ENCODE measurements at places on chromosomes 1 and 21.
A peak's percentile ranks its signal among the peaks of the same experiment; 100 is the strongest.

DNA sequence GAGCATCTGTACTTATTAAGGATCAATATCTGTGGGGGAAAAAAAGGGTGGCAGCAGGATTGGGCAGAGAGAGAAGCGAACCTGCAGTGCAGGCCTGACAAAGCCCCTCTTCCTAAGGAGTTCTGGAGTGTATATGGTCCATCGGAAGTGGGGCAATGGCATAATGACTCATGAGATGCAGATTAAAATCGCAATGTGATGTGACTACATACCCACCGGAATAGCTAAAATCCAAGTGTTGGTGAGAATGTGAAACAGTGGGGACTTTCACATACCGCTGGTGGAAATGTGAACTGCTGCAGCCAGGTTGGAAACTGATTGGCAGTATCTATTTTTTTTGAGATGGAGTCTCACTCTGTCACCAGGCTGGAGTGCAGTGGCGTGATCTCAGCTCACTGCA lies 8.2 kb upstream of the CREG1 start:
- DNase-seq = no peak

- peak; percentile 60 for DNase-seq
Observed at GRCh38 chr1:89523572-89524368, 859 bp upstream of the LRRC8B start.

- DNase-seq = no peak
Observed at GRCh38 chr1:47917687-47918086, 79.5 kb downstream of the TRABD2B start.

DNA sequence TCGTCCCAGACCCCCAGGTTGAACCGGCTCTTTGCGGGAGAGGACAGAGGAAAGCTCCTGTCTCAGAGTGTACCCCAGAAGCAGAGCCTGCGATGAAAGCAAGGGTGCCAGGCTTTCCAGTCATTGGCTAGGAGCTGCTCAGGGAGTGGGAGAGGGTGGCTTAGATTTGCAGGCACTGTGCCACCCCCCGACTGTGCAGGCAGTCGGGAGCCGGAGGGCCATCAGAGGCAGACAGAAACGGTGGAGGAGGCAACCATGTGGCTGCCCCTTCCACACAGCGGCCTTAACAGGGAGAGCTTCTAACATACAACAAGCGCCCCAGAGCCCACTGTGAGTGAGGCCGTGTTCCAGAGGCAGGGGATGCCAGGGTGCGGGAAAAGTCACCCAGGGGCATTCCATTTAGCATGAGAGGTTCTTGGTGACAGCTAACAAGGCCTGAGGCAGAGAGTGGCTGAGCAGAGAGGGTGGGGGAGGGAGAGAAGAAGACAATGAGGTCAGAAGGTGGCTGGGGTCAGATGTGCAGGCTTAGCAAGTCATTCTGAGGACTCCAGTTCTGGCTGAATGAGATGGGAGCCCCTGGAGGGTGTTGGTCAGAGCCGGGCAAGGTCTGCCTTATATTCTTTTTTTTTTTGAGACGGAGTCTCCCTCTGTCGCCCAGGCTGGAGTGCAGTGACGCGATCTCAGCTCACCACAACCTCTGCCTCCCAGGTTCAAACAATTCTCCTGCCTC lies 9.5 kb upstream of the C1orf167 start:
- no peak for DNase-seq

- peak; percentile 13 for DNase-seq
Observed at GRCh38 chr1:184504040-184504954, 117.5 kb downstream of the C1orf21 start.

- no peak for DNase-seq
Observed at GRCh38 chr1:183051546-183051945, 28.3 kb downstream of the LAMC1 start.

DNA sequence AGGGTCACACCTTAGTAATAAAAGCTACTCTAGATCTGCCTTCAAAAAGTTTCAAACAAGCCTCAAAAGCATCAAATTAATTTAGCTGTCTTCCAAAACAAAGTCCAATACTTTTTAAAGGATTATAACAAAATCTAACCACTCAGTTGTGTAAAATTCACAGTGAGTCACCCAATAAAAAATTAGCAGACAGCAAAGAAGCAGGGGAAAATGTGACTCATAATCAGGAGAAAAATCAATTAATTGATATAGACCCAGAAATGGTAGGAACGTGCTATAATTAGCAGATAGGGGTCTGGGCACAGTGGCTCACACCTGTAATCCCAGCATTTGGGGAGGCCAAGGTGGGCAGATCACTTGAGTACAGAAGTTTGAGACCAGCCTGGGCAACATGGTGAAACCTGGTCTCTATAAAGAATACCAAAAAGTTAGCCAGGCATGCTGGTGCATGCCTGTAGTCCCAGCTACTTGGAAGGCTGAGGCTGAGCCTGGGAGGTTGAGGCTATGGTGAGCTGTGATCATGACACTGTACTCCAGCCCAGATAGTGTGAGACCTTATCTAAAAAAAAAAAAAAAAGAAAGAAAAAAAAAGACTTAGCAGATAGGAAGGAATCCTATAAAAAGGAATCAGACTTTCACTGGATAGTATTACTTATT lies 8.1 kb upstream of the MYOG start:
- no peak for DNase-seq

DNA sequence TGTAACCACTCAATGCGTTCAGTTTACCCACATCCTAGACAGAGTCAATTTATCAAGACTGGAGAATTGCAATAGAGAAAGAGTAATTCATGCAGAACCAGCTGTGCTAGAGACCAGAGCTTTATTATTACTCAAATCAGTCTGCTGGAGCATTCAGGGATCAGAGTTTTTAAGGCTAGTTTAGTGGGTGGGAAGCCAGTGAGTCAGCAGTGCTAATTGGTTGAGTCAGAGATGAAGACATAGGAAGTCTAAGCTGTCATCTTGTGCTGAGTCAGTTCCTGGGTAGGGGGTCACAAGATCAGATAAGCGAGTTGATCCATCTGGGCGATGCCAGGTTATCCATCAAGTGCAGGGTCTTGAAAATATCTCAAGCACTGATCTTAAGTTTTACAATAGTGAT lies 499.6 kb downstream of the MRPL39 start:
- DNase-seq = no peak

- DNase-seq = no peak
Observed at GRCh38 chr1:12745992-12746323, at the start of gene CFAP107. Gene CFAP107 (plus strand): TSS chr1:12746200. CDS start chr1:12746431, 231 bp downstream.

DNA sequence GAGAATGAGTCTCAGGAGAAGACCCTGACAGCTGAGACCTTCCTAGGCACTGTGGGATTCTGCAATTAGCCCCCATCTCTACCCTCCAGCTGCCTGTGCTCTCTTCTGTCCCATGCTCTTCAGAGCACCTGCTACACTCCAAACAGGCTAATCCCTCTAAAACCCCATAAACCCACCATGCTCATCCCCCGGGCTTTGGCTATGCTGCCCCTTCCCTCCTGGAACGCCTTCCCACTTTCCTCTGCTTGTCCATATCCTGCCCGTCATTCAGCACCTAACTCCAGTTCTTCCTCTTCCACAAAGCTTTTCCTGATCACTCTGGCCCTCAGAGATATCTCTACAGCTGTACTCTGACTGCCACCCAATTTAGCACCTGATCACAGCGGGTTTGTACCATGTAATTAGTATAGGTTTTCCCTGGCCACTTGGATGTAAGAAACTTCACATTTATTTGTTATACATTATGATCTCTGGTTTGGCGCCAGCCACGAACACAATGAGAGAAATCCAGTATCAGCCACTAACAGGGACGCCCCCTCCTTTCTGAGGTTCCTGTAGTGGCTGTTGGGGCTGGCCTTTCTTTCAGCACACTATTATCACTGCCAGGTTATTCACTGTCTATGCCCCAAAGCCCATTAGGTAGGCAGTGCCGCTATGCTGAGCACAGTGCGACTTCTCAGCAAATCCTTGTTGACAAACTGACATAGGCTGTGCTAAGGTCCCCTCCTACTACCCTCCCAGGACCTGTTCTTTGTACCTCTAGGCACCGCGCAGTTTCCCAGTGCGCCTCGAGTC lies 45.1 kb downstream of the CDC7 start:
- DNase-seq = no peak

DNA sequence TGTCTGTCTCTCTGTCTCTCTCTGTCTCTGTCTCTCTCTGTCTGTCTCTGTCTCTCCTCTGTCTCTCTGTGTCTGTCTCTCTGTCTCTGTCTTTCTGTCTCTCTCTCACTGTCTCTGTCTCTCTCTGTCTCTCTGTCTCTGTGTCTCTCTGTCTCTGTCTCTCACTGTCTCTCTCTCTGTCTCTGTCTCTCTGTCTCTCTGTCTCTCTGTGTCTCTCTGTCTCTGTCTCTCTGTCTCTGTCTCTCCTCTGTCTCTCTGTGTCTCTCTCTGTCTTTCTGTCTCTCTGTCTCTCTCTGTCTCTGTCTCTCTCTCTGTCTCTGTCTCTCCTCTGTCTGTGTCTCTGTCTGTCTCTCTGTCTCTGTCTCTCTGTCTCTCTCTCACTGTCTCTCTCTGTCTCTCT lies 873 bp upstream of the COL6A1 start:
- no peak for DNase-seq

- DNase-seq = no peak
Observed at GRCh38 chr1:55723001-55723400, 507.8 kb upstream of the USP24 start.

DNA sequence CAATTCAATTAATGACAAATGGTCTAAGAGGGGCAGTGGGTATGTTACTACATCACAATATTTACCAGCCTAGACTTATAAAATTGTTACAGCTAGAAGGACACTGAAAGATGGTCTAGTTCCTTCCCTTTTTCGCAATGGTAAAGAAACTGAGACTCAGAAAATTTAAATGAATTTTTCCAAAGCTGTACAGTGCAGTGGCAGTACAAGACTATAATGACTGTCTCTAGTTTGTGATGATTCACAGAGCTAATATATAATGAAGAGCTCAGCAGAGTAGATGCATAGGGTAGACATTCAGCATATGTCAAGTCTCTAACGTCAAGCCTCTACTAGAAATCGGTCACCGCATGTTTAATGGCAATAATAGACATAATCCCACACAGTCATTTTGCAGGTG lies 4.6 kb downstream of the PLPP3 start:
- no peak for DNase-seq

DNA sequence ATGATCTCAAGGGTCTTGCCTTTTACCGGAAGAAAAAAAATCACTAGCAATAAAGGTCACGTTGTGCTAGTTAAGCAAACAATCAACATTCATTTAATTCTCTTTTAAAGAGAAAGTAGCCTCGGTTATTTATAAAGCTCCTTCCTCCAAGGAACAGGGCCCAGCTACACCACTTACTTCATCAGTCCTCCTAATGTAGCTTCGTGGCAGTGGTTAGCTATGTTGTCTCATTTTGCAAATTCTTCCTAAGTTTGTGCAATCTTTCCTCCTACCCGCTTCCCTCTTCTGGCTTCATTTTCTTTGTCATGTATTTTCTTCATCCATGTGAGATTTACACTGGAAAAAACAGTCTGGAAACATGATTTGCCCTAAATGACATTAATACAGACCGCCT lies 554.2 kb downstream of the NUF2 start:
- DNase-seq = peak; percentile 65

GRCh38 chr1:10606064-10606463 lies 131.3 kb downstream of the PEX14 start:
- no peak for DNase-seq

DNA sequence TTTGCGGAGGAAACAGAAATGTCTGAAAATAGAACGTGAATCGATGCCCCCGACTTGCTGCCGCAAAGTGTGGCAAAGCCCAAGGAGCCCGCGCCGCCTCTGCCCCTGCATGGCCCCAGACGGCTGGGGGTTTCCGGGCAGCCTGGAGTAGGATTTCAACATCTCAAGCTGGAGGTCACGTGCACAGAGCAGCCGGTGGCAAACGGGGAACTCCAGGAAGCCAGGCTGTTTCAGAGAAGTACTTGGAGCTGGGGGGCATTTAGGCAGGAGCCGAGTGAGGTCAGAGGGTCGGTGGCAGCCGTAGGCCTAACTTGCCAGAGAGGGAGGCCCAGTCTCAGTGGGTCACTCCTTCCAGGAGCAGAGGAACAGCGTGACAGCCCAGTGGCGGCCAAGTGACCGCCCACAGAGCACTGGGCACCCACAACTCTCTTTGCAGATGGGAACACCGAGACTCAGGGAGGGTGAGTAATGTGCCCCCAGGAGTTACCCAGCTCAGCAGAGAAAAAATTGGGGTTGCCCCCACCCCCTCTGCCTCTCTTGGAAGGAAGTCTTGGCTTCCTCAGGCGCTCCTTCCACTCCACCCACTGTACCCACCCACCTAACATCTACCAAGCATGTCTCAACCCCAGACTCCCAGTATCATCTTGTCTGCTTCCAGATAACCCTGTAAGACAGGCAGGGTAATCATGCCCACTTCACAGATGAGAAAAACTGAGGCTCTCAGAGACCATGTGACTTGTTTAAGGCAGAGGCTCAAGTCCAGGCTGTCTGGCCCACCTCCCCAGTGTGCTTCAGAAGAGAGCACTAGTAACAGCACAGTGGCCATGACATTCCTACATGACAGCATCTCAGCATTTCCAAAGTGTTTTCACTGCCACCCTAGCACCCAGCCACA lies 179.4 kb downstream of the HIVEP3 start:
- DNase-seq = no peak

DNA sequence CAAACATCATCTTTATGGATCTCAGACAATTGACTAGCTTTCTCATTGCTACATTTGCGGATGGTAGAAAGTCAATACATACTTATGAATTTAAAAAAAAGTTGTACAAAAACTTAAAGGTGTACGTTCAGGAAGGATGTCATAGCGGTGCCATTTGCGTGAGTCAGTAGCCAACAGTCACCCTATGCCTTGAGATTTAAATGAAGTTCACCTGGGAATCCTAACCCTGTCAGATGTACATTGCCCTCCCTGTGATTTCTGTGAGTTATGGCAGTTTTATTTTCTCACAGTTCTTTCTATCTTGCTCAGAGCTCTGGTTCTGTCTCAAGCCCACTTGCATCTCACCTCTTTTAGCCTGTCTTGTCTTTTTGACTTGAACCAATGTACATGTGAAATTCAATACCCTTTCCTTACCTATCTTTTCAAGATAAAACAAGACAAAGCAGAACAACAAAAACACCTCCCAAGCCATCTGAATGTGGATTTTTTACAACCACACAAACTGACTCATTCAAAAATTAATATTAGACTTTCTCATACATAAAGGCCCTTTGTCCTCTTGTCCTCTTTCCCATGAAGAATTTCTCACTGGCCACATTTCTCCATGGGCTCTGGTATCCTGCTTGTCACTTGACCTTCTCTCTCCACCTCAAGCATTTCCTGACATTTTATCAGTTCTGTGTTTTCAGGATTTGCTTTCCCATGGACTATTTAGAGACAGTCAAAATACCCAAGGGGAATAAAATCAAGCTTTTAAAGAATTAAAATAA lies 25.3 kb upstream of the ZNF697 start:
- no peak for DNase-seq

GRCh38 chr21:37040212-37040611 lies 32.7 kb downstream of the PIGP start:
- DNase-seq = no peak

All from SHP77 (cell line).